ENCODE measurements at places on chromosomes 5 and 9.

DNA sequence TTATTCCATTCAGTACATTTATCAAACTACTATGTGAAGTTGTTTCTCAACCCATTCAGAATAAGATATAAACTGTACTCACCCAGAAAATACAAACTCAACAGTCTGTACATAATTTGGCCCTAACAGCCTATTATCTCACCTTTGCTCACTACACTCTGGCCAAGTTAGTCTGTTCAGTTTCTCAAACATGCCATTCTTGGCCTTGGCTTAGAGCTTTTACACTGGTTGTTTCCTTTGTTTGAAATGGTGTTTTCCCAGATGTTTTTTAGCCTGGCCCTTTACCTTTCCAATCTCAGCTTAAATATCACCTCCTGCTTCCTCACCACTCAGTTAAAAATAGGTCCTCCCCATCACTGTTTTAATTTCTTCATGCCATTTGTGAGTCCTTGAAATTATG, 13.6 kb downstream of the CDC42SE2 start:
- no peak for DNase-seq

DNA sequence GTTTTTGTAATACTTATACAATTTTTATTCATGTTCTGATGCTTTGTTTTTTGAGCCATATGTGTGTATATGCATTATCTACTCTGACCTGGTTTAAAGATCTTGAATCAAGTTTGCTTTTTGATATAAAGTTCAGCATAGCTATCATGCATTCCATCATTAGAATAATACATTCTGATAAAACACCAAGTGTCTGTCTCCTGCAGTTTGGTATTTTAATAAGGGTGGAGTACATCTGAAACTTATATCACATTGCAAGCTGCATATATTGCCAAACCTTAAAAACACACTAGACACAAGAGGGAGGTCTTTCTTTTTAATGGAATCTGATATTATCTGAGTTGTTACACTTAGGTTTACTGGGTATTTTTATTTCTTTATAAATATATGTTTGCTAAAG, 102.8 kb upstream of the ADAMTSL1 start:
- no peak for DNase-seq

DNA sequence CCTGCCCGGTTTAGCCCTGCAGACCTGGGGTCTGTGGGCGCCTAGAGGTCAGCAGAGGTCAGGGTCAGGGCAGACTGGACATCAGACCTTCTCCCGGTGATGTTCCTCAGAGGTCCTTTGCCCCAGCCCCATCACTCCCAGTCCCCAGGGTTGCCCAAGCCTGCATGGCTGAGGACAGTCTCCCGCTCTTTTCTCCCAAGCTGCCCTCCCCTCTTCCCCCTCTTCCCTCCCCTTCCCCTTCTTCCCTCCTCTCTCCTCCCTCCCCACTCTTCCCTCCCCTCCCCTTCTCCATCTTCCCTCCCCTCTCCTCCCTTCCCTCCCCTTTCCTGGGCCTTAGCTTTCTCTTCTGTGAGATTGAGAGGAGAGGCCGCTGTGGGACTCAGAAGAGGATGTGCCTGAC, 10.4 kb downstream of the LHX3 start:
- no peak for DNase-seq

DNA sequence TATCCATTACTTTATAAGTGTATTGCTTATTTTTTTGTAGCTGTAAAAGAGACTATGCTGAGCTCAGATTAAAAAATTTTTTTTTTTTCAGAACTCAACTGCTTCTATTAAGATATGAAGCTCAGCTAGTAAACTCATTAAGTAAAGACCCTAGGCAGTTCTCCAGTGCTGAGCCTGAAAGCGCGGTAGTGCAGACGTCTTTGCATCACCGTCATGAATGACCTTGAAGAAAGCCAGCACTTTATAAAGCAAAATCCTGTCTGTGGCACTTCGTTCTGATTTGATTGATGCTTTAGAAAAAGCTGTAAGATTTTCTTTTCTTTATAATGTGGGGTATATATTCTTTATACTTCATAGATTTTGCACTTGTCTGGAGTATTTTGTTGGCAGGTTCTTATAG, 105.7 kb downstream of the ATG10 start:
- DNase-seq = no peak

DNA sequence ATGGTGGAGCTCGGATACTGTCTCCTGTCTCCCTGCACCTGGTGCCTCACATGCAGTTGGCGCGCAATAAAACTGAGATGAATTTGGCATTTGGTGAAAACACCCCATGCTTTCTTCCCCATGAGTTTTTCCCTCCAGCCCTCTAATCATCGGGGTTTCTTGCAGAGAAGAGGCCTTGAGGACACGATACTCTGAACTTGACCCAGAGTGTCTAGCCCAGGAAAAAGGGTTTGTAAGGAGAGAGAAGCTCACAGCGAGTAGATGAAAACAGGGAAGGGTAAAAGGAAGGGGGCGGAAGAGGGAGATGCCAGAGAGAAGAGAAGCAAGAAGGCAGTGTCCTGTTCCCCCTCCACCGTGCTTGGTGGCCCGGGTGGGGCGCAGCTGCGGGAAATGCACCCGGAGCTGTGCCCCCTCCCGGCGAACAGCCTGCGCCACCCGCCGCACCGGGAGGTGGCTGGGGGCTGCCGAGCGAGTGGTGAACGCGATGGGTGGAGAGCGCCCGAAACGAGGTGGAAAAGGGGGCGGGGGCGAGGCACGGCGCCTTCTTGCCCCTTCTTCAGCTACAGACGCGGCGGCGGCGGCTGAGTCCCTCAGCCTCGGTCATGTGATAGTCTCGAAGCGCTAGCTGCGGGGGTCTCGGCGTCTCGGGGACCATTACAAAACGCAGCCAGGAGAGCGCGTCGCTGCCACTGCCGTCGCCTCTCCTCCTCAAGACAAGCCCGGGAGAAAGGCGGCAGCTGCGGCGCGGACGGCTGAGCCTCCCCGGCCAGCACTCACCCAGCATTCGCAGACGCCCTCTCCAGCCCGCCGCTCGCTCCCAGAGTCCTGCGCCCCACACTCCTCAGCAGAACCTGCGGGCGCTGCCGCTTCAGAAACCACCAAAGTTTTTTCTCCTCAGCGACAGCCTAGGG, 1.1 kb upstream of the FOXB2 start:
- no peak for DNase-seq

DNA sequence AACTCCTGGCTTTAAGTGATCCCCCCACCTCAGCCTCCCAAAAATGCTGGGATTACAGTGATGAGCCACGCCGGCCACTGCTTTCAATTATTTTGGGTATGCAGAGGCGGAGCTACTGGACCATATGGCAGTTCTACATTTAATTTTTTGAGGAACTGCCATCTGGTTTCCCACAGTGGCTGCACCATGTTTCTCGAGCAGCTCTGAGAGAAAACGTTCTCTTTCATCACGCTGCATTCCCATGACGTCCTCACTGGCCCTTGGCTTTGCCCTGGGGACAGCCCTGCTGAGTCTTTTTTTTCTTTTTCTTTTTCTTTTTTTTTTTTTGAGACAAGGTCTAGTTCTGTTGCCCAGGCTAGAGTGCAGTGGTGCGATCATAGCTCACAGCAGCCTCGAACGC, 35.5 kb upstream of the GRHPR start:
- DNase-seq = peak; percentile 15

DNA sequence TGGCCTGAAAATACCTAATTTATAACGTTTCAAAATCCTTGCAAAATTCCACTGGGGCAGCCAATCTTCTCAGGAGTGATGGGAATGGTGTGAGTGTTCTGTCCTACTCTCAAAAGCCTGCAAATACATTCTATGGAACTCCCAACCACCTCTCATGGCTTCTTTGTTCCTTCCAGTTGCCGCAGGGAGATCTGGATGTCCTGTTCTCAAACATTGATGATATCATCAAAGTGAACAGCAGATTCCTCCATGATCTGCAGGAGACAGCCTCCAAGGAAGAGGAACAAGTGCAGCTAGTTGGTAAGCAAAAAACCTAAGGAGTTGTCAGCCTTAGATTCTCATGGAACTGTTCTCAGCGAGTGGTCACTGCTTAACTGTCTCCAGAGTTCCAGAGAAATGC, 19.6 kb downstream of the ARHGEF37 start:
- no peak for DNase-seq

DNA sequence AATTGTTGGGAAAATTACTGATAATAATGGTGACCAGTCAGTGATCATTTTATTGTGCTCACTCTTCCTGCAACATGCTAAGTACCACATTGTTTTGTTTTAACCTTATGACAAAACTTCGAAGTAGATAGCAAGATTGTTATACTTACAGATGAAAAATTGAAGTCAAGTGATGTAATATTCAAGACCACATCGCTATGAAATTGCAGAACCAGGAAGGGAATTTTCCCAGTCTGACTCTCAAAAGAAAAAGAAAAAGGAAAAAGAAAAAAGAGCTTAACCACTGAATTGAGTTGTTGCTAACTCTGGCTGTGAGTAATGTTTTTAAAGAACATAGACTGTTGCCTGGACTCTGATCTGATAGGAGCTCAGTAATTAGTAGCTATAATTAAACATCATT, 170.6 kb upstream of the HAPLN1 start:
- DNase-seq = no peak

DNA sequence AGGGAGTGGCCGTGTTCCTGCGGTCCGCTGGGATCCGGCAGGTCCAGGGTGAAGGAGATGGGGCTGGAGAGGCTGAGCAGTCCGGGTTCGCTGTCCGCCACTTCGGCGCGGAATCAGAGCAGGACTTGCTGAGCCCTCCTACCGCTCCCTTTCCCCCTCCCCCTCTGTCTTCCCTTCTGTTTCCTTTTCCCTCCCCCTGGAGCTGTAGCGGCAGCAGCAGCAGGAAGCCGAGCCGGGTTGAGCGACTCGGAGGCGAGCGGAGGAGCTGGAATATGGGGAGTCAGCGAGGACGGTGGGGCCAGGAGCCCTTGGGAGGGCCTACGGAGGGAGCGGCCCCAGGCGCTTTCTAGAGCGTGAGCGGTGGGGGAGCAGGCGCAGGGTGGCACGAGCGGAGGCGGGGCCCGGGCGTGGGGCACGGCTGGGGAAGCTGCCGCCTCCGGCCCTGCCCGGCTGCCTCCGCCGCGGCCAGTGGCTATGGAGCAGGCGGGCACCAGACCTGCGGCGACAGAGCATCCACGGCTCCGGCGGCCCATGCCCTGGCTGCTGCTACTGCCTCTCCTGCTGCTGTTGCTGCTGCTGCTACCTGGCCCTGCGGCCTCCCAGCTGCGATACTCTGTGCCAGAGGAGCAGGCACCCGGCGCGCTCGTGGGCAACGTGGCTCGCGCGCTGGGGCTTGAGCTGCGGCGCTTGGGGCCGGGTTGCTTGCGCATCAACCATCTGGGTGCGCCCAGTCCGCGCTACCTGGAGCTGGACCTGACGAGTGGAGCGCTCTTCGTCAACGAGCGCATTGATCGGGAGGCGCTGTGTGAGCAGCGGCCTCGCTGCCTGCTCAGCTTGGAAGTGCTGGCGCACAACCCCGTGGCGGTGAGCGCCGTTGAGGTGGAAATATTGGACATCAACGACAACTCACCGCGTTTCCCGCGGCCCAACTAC, at the start of gene PCDHAC2:
Gene PCDHAC2 (plus strand): TSS at position 184 of the 933 bp plus-strand sequence. CDS start 291 bp downstream, at position 475.
- no peak for DNase-seq

DNA sequence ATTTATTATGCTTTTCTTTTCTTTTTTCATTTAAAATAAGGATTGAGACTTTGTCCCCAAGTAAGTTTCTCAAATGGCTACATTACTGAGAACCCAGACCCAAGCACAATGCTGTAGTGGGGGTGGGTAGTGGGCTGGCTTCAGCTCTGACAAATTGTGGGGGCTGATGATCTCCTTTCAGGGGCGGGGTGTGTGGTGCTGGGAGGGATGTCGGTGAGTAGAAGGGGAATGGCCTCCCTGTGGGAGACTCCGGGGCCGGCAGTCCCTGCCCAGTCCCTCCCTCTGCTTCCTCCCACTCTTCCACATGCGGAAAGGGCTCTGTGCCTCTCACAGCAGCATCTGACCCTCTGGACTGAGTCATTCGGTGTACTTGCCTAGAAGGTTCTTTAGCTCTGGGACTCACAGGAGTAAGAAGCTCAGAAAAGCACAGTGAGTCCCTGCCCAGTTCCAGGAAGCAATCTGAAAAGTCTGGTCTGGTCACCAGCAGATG, 14.3 kb downstream of the CD180 start:
- peak; percentile 61 for DNase-seq

DNA sequence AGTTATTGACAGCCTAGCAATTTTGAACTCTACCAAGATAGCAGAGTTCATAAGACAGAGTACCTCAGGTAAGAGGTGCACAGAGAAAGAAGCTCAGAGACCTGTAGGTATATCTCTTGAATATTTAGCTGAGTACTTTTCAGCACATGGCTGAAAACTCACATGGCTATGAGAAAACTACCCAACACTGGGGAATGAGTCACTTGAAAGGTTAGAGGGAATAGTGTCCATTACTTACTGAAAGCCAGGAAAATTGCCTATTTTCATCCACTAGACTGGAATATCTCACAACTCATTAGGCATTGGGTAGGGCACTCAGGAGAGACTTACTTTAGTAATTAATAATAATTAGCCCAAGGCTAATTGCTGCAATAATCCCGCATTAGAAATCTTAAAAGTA, 8.3 kb downstream of the TSLP start:
- no peak for DNase-seq

DNA sequence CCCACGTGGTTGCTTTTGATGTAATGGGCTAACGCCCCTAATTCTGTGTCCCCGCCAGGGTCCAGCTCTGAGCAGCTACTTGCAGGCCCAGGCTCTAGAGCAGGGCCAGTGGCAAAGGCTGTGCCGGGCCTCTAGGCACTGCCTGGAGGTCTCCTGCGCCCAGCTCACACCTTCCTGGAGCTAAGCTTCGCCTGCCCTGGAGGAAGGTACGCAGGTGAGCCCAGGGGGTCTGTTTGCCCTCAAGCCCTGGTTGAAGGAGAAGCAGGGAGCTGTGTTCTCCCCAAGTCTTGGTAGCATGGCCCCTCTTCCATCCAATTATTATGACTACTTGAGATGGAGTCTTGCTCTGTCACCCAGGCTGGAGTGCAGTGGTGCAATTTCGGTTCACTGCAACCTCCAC, 5.2 kb upstream of the LMX1B start:
- DNase-seq = no peak

- DNase-seq = no peak
These were observed 115.9 kb downstream of the RGS3 start for GRCh38 chr9:113579283-113580040.

- no peak for DNase-seq
These were observed 59.5 kb downstream of the EBF1 start for GRCh38 chr5:159040181-159040580.

DNA sequence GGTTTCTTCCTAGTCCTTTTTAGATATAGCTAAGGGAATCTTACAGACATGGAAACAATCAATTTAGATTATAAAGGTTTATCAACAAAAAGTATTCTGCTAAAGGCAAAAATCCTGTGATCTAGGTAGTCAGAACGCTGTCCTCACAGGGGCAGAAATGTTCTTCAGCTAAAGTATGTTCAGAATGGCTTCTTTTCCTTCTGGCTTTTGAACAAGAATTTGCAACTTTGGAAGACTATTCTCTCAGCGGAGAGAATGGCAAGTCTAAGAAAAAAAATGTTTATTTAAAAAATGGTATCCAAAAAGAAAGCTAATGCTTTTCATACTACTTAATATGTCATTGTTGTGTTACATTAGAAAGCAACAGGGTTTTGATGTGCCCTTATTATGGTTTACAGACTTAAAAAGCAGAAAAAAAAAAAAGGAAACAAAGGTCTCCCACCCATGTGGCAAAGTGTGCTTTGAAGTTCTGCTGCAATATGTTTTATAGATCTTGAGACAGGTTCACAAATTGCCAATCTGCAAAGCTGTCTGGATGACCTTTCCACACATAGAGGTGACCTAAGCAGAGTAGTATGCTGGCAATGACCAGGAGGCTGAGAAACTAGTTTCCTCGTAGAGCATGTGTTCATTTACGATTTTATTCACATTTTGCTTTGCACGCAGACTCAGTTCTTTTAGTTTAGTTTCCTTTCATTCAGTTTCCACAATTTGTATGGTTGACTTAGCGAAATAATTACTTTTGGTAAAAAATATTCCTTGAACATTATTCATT, 45.1 kb upstream of the PJA2 start:
- DNase-seq = peak; percentile 11

GRCh38 chr5:2666081-2666480, 85.4 kb downstream of the IRX2 start:
- no peak for DNase-seq

Data from HFF-Myc (cell line).